Right ventricle myocardium inferior (tissue), 1 donor: ENCODE measurements at places on chromosomes 7 and 10.

GRCh38 chr7:40709062-40709964 lies 574.5 kb downstream of the SUGCT start:
- DNase-seq, result no peak

DNA sequence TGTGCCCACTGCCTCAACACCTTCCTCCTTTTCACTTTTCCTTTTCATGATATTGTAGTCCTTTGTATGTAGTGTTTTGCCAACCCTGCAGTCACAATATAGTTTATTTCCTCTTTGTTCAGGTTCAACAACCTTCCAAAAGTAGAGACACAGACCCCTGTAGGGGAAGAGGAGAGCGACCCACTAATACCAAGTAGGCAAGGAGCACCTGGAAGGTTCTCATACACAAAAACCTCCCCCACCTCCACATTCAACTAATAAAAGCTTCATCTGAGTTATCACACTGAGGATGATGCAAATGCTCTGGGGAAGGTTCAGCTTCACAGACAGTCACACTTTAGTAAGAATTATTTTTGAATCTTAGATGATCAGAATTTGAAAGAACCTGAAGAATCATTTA lies 41.6 kb downstream of the PIK3AP1 start:
- DNase-seq, result no peak

DNA sequence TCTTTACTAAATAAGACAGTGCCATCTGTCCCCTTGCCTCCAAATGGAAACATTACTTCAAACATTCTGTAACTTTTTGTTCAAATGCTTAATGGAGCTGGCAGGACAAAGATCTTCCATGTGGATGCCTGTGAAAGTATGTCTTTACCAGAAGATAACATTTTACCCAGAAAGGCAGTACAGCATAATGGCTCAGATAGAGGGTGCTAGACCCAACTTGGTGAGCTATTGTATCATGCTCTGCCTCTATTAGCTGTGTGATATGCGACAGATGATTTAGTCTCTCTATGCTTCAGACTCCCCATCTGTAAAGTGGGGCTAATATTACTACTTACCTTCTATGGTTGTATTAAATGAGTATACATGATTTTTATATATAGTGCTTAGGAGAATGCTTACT lies 8.8 kb upstream of the SMKR1 start:
- DNase-seq, result no peak

DNA sequence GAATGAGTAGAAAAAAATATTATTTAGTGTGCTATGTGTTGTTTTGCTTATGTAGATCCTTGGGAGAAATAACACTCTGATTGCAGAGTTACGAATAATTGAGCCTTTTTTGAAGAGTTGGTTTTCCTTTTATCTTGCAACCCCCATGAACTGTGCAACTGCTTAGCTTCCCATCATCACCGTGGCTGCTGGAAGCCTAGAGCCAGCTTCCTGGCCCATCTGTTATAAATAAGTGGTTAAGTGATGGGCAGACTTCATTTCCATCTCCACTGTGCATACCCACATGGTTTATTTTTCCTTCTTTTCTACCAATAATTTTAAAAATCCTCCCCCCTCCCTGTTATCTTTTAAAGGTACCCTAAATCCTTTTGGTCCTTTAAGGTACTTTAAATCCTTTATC lies 554.9 kb upstream of the GALNT17 start:
- no peak for DNase-seq

- no peak for DNase-seq
Measured at GRCh38 chr7:151896486-151896885, 19.6 kb upstream of the PRKAG2 start.

DNA sequence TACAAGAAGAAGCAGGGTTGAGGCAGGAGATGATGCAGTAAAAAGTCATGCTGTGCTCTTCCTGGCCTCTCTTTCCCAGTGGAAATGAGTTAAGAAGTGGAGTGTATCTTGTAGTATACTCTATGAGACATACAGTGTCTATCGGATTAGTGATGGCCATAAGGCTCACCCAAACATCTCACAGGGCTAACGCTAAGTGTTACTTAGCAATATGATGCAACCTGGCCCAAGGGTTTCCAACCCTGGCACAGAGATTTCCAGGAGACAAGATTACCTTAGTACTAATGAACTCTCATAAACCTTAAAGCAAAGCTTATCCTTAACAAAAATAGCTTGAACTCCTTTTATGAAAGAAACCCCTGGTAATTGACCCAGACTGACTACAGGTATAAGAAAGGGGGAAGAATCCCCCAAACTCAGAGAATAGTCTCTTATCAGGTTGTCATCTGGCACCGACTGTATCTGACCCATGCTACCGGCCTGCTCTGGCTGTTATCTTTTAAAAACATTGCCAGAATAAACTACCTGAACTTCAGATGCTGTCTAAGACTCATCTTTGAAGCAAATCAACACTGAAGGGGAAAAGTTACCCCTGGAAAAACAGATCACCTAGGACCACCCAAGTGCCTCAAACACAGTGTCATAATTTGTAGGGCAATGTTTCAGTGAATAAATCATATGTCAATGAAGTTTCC lies 1002.0 kb downstream of the REEP3 start:
- no peak for DNase-seq
